ENCODE measurements at places on chromosomes 13 and 19.

GRCh38 chr13:19781526-19781925 lies 1.2 kb downstream of the PSPC1 start:
- no peak for DNase-seq

DNA sequence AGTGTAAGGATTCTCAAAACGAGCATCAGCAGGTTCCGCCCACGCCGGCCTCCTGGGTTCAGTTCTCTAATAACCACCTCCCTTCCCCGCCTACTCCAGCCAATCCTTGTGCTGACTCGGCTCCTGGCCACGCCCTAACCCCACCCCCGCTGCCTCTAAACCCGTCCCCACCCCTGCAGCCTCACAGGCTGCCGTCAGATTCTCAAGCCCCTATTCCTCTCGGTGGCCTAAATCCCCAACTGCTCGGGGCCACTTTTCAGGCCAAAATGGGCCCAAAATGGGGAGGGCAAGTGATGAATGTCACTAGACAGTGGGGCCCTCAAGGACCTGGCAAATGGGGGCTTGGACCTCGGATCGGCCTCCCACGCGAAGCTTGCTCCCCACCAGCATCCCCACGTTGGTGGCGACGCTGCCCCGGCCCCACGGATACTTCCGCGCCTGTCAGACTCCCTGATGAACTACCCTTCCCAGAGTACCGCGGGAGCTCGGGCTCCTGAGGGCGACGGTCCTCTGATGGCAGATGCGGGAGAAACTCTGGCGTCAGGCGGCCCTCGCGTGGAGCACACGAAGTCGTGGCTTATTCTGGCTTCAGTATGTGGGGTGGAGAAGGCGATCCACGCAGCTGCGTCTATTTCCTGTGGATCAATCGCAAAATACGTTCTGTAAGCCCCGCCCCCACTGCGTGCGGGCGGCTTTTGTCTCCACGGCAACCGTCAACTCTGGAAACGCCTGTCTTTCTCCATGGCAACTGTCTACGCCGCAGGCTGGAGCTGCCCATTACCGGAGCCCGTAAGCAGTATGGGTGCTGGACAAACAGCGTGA lies 24.8 kb downstream of the ZNF473 start:
- peak; percentile 76 for DNase-seq

GRCh38 chr13:45086484-45086883 lies 33.8 kb upstream of the GTF2F2 start:
- DNase-seq: no peak

- no peak for DNase-seq
Measured at GRCh38 chr19:2997720-2998119, 20.4 kb downstream of the TLE6 start.

DNA sequence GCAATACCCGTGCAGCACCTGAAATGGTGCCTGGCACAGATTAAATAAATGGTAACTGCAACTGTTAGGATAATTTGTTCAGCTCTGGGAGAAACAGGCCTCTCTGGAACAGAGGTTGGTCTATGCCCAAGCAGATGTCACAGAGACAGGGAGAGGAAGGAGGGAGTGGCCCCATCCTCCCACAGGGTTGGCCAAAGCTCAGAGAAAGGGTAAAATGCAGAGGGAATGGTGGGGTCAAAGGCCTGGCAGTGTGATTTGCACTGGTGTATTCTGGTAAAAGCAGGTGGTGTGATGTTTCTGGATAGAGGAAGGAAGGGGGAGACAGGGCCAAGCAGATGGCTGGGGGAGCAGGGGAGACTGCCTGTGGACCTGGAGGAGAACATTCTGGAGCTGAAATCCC lies 9.4 kb downstream of the ZSCAN22 start:
- DNase-seq: no peak

GRCh38 chr19:12453495-12453894 lies 12.7 kb upstream of the ZNF443 start:
- DNase-seq: no peak

- no peak for DNase-seq
Measured at GRCh38 chr13:41720839-41721561, 239.9 kb downstream of the VWA8 start.

DNA sequence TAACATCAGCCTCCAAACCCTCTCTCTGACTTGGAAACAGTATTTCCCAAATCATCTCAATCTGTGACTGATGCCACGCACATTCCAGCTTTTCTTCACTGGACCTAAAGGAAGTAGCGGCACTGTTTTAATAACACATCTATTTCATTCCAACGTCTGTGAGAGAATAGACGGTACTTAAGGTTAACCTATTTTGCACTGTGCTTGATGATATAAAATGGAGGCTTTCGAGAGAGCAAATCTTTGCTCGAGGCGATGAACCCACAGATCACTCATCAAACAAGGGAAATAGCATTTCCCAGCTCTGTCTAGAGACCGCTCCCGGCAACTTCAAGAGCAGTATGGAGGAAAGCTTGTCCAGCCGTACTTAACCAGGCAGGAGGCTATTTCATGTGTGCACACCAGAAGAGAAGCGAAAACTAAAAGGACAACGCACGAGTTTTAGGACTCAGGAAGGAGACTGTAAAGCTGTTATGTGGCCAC lies 2.9 kb downstream of the UBL3 start:
- no peak for DNase-seq

- no peak for DNase-seq
Measured at GRCh38 chr13:31684466-31684865, 54.9 kb upstream of the RXFP2 start.

- no peak for DNase-seq
Measured at GRCh38 chr13:51269039-51269438, 46.8 kb downstream of the FAM124A start.

- no peak for DNase-seq
Measured at GRCh38 chr19:1746401-1747284, 6.7 kb upstream of the ONECUT3 start.

DNA sequence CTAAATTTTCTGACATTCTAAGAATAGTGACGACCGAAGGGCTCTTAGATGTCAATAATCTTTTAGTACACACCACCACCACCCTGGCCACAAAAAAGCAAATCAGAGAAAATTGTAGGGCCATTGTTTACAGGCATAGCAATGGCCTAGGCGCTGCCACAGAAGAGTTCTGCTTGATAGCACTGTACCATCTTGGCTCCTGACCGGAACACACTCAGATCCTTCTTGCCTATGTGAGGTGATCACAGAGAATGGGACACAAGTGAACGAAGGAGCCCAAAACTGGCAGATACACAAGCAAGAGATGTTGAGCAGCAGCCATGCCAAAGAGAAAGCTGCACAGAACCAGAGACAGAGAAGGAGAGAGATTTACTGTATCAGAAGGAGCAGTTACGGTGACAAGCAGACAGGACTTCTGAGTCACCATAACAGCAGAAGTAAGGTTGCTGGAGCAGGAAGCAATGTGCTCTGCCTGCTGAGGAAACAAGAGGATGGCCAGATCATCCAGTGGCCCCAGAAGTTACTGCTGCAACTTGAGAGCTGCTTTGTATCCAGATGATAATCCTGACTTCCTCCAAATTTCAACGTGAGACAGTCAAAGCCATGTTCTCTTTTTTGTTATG lies 105.2 kb downstream of the SLITRK6 start:
- no peak for DNase-seq

DNA sequence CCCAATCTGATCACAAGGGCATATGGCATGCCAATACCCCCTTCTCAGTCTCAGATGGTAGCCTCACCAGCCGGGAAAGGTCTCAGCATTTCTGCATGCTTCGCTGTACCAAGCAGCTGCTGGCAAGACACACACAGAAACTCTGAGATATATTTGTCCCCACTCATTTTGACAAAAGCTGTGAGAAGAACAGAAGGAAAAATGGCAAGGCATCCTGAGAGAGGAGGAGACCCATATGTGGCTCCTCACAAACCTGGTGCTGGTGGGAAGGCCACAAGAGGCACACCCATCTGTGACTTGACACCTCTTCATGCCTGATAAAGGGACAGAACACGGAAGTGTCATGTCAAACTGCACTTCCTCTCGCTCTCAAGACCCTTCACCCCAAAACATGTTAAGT lies 36.7 kb upstream of the DOCK9 start:
- DNase-seq: no peak

GRCh38 chr13:88189728-88190127 lies 518.6 kb downstream of the SLITRK5 start:
- no peak for DNase-seq

DNA sequence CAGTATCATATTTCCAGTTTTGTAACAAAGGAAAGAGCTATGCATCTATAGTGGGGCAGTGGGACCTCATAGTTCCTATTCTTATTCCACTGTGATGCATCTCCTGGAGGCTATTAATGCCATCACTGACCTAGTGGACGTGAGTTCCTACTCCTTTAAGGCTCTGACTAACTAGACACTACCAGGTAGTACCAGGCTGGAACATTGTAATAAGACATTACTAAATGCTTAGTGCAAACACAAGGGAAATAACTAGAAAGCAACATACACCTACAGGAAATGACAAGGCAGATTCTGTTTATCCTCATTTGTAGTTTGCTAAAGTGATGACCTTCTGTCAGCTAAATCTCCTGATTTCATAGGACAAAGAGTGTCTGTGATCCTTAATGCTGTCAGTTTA lies 192.5 kb downstream of the POSTN start:
- no peak for DNase-seq

- no peak for DNase-seq
Measured at GRCh38 chr13:65638572-65639168, 1591.5 kb downstream of the PCDH9 start.

GRCh38 chr13:113559061-113559460 lies 25.5 kb upstream of the TFDP1 start:
- no peak for DNase-seq

DNA sequence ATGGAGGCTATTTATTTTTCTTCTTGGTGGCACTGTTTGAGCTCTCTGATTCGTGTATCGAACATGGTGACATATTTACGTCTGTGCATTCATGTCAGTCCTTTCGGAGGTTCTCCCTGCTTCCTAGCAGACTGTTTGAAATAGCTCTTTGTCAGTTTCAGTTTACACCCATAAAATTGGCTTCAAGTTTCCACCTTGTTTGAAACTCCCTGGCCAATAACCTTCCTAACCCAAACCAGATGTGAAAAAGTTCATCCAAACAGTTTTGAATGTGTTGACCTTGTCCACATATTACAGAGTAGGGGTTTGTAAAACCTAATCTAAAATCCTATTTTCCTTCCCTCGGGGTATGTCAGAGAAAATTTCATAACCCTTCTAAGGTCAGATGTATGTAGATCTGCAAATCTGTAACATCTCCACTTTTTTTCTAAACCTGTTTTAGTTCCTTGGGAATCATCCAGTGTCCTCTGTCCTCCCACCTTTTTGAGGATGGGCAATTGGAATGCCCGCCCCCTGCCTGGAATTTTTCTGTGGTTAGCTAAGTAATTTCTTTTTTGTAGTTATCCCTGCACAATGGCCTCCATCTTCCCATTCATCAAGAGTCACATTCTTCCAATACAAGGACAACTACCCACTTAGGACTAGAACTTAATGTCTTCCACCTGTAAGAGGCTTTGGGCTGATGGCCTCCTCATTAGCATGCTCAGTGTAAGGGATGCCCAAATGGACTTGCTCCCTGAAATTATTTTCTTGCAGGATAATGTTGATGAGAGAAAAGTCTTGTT lies 499.8 kb downstream of the GPC6 start:
- no peak for DNase-seq

DNA sequence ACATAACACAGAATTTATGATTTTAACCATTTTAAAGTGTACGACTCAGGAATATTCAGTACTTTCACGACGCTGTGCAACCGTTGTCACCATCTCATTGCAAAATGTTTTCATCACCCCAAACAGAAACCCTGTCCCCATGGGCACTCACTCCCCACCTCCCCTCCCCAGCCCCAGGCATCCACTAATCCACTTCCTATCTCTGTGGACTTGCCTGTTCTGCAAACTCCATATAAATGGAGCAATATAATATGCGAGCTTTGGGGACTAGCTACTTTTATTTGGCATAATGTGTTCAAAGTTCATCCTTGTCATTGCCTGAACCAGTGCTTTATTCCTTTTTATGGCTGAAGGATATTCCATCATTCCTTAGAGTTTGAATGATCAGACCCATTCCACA lies 7.3 kb upstream of the INSR start:
- DNase-seq: no peak

DNA sequence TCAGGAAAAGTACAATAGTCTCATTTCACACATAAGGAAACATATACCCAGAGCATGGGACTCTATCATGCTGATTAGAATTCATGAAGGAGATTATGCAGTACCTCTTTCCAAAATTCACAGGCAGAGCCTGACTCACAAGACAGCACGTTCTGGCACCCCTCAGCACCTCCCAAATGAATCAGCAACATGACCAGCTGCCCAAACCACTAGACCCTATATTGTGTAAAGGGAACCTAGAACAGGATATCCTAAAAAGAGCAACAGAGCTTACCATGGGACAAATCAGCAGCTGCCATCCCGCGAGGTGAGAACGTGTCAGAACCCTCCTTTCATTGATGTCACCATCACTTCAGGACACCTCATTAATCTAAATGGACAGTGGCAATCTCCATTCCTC lies 2.5 kb downstream of the ZNF426 start:
- no peak for DNase-seq

GRCh38 chr19:55622242-55622969 lies 2.0 kb downstream of the ZNF784 start:
- DNase-seq: no peak

DNA sequence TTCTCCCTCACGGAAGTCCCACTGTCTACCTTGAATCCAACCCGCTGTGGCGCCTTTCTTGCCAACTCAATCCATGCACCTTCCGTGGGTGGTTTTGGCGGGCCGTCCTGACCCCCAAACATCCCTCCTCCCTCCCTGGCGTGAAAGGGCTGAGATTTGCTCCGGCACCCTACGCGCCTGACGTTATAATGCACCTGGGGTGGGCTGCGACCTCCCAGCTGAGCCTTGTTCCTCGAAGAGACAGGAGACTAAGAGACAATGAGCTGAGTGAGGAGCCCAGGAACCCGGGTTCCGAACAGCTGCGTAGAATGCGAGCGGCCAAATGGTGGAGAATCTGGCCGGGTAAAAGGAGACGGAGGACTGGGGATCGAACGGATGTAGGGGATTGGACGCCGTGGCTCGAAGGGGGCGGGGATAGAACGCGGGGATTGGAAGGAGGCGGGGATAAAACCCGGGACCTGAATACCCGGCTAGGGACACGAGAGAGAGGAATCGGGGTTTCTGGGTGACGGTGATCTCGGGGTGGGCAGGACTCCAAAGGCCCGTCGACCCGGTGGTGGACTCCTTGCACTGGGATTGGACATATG lies at the start of gene CPT1C:
Gene CPT1C (plus strand): TSS at position 461 of the 587 bp plus-strand sequence. CDS start 1,137 bp downstream, outside the sequence.
- no peak for DNase-seq

- no peak for DNase-seq
Measured at GRCh38 chr19:30064771-30065494, 122.9 kb downstream of the URI1 start.

All from stimulated activated CD4-positive, alpha-beta T cell treated with anti-CD3 and anti-CD28 coated beads, Interleukin-15, amount 100 ng/mL, for 1 hour (primary cell).